ENCODE measurements at places on chromosomes 5 and 9.

DNA sequence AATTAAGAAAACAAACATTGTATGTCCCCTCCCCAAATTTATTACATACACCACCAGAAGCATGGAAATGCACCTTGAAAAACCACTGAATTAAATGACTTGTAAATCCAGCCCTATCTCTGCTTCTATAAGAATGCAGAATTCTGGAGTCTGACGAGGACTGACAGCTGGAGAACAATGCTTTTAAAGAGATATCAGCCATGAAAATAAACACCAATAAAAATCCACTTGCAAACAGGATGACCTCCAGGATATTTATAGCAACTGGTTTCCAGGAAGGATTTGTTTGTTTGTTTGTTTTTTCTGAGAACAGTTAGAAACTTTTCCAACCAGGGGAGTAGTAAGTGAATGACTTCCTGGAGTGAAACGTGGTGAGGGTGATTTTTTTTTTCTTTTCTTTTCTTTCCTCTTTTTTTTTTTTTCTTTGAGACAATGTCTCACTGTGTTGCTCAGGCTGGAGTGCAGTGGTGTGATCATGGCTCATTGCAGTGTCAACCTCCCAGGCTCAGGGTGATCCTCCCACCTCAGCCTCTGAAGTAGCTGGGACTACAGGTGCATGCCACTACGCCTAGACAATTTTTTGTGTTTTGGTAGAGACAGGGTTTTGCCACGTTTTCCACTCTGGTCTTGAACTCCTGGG, 38.7 kb upstream of the SLC36A1 start:
- no peak for DNase-seq

GRCh38 chr5:124136609-124137008, 609.8 kb downstream of the ZNF608 start:
- DNase-seq = no peak

DNA sequence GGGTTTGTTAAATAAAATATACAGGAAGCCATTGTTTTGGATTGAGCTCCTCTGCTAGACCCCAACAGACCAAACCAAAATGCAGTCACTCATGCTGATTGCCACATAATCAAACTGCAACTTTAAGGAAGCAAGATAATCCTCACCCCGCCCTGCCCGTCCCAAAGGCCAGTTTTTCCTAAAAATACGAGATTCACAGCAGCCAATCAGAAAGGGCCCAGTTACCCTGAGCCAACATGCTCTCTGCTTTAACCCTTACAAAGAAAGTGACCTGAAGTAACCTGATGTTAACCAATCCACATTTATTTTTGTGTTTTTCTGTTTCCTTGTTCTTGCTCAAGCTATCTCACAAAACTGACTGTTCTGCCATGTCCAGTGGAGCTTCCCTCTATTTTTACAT, 21.5 kb upstream of the RNF20 start:
- no peak for DNase-seq

DNA sequence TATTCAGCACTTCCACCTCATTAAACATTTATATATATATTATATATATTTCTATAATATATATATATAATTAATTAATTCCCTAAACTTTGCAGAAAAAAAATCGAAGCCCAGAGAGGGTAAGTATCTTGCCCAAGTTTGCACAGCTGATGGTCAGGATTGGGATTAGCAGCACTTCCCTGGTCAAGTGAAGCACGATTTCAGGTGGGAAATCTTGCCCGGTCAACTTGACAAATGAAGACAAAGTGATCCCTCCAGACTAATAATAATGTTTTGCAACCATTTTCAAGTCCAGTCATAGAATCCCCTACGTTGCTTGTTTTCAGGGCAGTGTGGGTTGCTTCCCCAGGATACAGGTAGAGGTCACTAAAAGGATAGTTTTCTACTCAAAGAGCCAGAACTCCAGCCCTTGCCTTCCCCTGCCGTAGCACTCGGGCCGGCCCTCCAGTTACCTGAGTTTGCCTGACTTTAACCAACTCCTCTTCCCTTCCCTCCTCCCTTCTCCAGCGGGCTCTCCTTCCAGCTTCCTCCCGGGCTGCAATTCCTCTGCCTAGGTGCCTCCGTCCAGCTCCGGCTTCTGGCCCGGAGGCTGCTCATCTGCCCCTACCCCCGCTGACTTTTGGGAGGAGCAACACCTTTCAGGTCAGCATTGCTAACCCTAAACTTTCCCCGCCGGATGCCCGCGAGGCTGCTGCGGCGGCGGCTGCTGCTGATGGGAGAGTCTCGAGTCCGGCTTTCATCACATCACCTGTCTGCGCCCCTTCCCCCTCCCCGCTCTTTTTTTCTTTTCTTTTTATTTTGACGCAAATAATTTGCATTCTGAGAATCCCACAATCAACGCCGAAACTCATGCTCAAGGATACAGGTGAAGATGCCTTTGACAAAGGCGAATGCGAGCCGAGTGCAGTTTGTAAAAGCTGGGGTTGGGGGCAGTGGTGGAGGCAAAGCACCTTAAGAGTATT, 930 bp downstream of the PRLR start:
- peak; percentile 2 for DNase-seq

DNA sequence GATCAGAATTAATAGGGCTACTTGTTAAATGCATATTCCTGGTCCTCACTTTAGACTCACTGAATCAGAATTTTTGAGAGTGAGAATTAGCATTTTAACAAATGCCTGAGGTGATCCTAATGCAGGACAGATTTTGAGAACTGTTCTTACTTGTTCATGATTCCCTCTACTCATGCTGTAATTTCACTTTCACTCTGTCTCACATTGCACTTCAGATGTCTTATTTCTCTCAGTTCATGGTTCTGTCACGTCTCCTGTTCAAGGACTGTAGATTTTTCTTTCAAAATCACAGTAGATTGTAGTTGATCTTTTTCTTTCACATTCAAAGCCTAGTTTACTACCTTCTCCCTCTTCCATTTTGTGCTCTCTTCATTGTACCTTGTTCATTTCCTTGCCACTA, 54.3 kb downstream of the ADGRV1 start:
- DNase-seq = no peak

DNA sequence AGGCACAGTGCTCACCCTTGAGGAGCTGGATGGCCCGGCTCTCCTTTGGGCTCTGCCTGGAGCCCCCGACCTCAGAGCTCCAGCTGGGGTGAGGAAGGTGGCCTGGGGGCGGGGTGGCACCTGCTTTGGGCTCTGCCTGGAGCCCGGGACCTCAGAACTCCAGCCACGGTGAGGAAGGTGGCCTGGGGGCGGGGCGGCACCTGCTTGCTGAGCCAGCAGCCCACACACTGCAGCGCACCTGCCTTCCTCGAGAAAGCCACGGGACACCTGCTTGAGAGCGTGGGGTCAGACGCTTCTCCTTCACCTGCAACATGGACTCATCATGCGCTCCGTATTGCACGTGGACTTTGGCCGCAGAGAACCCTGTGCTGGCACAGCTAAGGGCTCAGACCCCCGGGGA, 51.8 kb downstream of the IRX2 start:
- no peak for DNase-seq

GRCh38 chr5:120502531-120502930, 38.4 kb downstream of the PRR16 start:
- DNase-seq = no peak

DNA sequence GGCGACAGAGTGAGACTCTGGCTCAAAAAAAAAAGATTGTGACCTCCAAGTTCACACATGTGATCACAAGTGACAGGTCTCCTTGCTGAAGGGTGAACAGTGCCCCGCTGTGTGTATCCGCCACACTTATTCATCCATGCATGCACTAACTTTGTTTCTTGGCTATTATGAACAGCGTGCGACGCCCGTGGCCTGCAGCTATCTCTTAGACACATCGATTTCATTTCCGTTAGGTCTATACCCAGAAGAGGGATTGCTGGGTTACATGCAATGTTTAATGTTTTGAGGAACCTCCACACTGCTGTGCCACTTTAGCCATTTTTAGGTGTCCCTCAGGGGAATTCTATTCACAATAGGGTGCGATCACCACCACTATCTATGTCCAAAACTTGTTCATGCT, 12.1 kb upstream of the EGFL7 start:
- DNase-seq = no peak

DNA sequence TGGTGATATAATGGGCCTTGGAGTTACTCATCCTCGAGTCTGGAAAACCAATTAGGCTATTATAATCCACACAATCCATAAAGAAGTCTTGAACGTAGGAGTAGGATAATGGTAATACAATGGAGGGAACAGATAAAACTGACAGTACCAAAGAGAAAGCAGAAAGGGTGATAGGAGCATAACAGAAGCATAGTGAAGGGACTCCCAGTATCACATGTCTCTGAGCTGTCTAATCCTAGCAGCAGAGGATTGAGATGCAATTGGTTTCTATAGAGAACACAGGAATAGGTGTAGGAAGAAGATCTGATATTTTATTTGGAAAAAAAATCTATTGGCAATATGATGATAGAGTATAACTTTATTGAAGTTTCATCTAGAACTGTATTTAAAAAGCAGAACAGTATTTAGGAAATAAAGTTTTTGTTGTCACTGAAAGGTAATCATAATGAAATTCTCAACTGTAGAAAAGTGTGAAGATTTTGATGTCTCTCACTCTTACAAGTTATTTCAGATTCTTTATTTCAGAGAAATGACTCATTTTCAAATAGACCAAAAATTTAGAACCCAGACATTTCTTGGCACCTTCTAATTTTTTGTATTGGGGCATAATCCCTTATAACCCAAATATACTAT, 25.4 kb downstream of the SRFBP1 start:
- no peak for DNase-seq

DNA sequence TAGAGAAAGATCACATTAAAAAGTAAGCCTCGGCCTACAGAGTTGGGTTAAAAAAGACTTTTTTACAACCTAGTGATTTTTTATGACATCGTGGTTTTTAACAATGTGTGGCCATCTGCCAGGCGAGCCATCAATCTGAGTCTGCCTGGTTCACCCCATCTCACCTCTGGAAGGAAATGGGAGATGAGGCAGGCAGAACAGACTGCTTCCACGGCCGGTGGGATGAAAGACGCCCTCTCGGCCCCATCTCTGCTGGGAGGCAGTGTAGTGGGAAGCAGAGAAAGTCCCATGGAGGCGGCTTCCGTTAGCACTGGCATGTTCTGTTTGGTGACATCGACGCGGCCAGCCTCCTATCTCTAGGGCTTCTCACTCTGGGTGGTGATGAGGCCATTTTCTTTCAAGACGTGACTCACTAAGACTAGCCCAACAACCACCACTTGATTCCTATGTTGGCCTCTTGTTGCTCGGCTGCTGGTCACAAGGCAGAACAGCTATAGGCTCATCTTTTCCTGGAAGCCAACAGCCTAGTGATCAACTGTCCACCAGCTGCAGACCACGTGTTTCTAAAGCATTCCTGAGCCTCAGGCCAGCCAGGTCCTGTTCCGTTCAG, 132.4 kb upstream of the OTULINL start:
- no peak for DNase-seq

DNA sequence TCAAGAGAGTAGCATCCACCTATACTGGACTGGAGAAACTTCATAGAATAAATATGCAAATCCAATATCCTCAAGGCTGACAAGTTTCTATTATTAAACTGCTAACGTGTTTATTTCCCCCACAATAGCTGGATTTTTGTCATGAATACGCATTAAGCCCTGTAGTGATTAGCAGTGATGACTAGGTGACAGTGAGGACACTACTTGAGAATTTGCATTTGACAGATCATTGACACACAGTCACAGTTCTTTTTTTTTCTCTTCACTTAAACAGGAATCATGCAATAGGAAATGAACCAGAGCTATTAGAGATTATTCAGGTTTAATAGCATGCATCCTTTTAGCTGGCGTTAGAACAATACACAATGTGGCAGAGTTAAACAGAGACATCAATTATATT, 35.3 kb downstream of the MPDZ start:
- DNase-seq = no peak

- no peak for DNase-seq
Observed at GRCh38 chr5:177198738-177199137, 65.2 kb downstream of the NSD1 start.

DNA sequence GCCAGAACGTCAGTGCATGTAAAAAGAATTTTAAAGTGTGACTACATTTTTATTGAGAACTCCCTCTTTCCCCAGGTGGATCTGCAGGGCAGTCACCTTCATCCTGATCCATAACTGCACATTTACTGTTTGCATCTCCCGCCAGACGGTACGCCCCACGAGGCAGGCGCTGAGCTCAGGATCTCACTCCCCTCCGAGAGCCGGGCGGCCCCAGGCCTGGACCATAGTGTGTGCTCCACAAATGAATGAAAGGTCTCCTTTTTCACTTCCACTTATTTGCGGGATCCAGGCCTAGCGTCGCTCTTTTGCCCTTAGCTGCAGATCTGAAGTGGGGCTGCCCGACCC, 378 bp downstream of the DROSHA start:
- DNase-seq = peak; percentile 41

- DNase-seq = no peak
Observed at GRCh38 chr9:98794802-98795201, 1.6 kb downstream of the ANKS6 start.

DNA sequence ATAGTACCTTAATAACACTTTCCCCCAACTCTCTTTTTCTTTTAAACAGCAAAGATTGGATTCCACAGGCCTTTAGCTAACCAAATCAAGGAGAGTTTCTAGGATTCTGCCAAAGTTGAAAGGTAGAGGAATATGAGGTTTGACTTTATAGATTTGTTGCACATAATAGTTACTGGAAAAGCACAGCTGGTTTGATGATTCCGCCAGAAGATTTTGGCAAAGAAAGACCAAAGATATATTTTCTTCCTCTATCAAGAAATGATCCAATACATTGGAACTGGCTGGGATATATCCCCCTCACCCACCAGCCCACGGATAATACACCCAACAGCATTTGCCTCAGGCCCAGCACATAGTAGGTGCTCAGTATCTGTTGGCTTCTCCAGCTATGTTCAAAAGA, 289.8 kb downstream of the EBF1 start:
- DNase-seq = no peak

GRCh38 chr9:86599561-86599960, 245.4 kb upstream of the TUT7 start:
- no peak for DNase-seq

DNA sequence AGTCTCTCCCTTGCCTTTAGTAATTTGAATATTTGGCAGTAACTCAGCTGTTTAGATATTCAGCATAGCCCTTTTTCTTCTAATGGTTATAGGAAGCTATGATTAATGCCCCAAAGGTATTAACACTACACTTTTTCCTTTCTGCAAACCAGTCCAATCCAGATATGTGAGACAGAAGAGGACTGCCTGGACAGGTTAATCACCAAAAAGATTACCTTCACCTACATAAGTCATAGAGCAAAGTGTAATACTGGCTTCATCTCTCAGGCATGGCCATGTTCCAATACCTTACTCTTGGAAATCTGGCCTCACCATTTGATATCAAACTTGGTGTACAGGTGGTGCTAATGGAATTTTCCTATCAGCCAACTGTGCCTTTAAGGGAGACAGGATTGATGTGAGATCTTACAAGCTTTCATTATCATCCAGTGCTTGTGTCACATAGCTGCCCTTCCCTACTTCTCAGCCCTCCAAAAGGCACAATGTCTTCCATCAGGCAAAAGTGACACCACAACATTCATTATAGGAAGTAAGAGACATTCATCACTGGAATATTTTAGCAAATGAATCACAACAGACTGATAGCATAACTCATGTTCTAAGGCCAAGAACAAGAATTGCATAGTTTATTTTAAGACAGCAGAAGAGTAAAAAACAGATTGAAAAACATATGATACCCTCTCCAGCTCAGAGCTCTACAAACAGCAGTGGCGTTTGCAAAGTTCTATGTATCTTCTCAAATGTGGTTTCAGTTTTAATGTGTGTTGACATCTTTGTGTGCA, 91.2 kb upstream of the PAM start:
- DNase-seq = no peak

All from CD8-positive, alpha-beta T cell (primary cell).